ENCODE measurements at places on chromosomes 1 and 21.
A peak's percentile ranks its signal among the peaks of the same experiment; 100 is the strongest.

GRCh38 chr1:186236921-186237320, 138.1 kb downstream of the TPR start:
- no peak for DNase-seq

- DNase-seq, result no peak
These were observed 33.0 kb downstream of the HUNK start for GRCh38 chr21:31905503-31906451.

DNA sequence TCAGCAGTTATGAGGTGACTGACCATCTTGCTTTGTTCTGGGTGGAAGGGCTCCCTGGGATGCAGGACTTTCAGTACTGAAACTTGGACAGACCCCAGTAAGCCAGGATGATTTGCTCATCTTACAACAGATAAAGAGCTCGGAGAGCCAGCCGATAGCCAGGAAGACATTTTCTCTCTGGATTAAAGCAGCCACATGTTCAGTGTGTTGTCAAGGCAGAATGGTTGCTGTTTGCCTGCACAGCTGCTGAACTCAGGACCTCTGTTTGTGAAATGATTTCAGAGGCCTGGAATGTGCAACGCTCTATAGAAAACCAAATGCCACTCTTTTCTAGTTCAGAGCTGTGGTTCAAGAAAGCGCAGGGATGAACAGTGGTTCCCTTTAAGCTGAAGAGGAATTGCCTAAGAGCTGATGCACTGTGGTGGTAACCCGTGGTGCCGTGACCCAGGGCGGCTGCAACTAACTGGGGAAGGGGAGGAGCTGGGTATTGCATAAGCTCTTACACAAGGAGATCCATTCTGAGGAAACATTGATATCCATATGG, 40.7 kb downstream of the CASQ2 start:
- no peak for DNase-seq

GRCh38 chr1:172824209-172824608, 165.3 kb downstream of the FASLG start:
- DNase-seq, result no peak

DNA sequence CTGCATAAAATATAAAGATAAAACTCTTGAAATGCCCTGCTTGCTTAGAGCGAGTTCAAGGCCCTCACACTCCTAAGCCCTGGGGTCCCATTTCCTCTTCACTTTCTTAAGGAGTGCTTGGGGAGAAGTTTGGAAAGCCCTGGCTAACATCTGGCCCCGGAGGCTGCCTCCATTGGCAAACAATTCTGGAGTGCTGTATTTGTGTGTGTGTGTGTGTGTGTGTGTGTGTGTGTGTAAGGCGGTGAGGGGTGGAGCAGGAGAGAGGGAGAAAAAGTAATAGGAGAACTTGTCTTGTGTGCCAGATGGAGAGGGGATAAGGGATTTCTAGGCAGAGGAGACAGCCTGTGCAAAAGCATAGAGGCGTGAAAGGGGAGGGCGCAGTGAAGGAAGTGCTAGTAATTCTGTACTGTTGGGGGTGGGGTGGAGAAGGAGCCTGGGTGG, 578 bp upstream of the TRIM62 start:
- DNase-seq, result no peak

GRCh38 chr1:39091845-39092645, 65.9 kb downstream of the NDUFS5 start:
- DNase-seq, result peak; percentile 59

DNA sequence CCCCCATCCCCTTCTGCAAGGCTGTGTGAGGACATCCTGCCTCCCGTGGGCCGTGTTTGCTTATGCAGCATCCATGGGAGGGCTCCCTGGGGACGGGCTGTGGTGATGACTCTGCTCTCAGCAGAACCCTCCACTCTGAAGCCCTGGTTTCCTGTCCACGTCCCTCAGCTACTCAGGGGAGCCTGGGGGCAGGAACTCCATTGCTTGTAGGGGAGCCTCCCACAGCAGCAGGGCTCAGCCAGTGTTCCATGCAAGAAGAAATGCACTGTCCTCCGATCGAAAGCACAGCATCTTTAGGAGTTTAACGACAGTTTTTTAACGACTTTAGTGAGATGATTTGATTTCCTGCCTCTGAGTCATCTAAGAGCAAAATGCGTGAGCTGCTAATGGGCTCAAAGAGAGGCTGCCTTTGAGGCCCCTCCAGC, 8.3 kb upstream of the KCNAB2 start:
- no peak for DNase-seq

- no peak for DNase-seq
These were observed 3.2 kb downstream of the DVL1 start for GRCh38 chr1:1345860-1346500.

- no peak for DNase-seq
These were observed 28.8 kb upstream of the RERE start for GRCh38 chr1:8846263-8846662.

DNA sequence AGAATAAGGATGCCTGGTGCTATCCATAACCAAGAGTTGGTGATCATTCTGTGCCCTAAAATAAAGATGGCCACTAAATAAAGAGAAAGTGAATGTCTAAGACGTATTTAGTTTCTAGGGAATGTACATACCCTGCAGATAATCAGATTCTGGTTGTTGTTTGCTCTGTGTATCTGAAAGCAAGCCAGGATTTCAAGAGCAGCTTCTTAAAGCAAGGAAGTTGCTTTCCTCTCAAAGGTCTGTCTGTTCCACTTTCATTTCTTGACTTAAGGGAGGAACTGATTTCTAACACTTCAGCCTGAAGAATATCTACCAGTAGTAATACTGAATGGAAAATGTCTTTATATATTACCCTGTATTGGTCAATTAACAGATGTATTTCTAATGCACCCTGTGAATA, 88.8 kb downstream of the KIF1B start:
- no peak for DNase-seq

GRCh38 chr21:35465741-35466140, 416.6 kb upstream of the RUNX1 start:
- no peak for DNase-seq

DNA sequence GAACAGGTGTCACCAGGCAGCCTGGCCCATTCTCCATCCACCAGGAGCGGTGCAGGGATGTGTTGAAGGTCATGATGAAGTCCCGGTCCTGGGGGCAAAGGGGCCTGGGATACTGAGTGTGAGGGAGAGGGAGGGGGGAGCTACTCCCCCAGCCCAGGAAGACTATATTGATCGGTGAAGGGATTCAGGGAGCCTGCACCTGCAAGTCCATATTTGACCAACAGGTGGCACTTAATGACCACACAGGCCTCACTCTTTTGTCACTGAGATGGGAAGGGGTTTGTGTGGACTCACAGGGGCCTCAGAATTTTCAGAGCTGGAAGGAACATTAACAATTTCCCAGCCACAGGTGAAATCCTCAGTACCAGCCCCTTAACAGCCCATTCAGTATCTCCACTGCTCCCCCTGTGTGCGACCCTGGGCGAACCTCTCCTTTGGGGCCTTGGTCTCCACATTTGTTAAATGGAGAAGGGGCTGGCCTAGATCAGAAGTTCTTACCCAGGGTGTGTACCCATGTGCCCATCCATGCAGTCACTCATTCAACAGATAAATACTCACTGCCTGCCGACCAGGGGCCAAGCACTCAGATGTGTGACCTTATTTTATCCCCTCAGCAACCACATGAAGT, 55.6 kb downstream of the NKAIN1 start:
- peak; percentile 28 for DNase-seq

- DNase-seq, result no peak
These were observed 130.8 kb upstream of the EDN2 start for GRCh38 chr1:41615316-41615715.

DNA sequence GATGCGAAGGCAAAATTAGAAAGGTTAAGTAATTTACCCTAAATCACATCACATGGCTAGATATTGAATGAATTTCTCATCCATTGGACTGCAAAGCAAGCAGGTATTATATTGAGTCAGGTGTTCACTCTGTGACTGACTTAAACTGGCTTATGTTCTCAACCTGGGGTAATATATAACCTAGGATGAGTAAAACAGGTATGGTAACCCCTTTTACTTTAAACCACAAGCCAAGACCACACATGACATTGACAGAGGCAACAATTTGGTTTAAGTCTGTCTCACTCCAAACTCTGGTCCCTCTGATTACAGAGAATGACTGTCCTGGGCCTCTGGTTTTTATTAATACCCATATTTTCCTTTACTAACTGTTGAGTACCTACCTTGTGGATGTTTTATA, 33.3 kb downstream of the MAEL start:
- DNase-seq, result no peak

- DNase-seq, result no peak
These were observed 62.2 kb upstream of the KIF26B start for GRCh38 chr1:245092638-245092976.
